ENCODE measurements at places on chromosomes 3 and 15.

GRCh38 chr3:46368569-46368968 lies 2.2 kb upstream of the CCR5 start:
- DNase-seq = no peak

- DNase-seq = peak; percentile 88
These were observed at the start of the genes OSBPL10 and ZNF860 for GRCh38 chr3:31981206-31982181. OSBPL10 (minus strand) TSS chr3:31981262; CDS start chr3:31981179, 83 bp downstream. ZNF860 (plus strand) TSS chr3:31981750; CDS start chr3:31989080, 7,330 bp downstream.

DNA sequence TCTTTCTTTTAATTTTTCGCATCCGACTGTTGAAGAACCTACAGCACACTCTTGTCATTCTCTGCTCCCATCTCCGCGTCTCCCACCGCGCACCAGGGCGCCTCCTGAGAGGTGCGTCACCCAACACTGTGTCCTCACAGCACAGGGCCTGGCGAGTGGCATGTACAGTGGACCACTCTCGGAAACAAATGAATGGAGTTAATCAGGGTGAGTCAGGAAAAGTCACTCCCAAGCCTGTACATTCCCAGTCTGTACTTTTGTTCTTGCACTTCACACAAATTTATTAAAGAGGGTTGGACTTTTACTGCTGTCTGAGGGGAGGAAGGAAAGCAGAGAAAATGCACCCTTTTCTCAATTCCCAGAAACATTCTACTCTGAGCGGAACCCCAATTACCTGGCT lies 625 bp downstream of the COL6A6 start:
- DNase-seq = no peak

DNA sequence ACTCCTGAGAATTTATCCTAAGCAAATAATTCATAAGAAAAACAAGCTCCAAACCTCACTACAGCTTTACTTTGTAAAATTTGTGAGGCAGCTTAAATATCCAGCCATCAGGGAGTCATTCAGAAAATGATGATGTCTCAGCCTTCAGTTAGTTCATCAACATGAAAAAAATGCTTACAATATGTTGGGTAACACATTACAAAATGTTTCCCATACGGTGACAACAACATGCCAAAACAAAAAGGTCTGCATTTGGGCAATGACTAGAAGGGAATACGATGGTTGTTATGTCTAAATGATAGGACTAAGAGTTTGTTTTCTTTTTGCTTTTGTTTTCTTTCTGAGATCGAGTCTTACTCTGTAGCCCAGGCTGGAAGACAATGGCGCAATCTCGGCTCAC lies 47.0 kb upstream of the CFAP161 start:
- DNase-seq = no peak

DNA sequence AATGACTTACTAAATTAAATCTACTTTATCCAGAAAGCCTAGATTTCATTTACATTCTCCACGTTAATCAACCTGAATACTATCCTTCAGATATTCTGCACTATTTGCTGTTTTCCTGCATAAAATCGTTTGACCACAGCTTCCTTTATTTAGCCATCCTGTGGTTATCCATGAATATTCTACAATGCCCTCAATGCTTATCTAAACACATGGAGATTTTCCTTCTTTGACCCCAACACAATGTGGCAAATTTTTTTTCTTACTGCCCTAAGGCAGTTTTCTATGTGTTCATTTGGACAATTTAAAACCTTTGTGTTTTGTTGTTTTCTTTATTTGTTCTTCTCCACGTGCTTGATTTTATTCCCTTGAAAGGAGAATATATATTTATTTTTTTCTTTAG lies 495.5 kb upstream of the ROBO1 start:
- DNase-seq = no peak

DNA sequence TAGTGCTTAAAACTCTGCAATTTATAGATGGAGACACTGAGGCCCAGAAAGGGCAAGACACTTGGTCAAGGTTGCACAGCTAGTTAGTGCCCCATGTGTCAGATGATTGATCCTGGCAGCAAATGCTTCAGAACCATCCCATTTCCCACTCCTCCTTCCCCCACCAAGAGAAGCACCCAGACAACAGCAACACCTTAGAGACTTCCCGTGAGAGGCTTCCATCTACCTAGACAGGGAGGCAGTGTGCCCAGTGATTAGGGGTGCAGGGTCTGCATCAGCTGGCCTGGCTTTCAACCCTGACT lies 77.6 kb downstream of the CORO2B start:
- no peak for DNase-seq

GRCh38 chr3:4845882-4846281 lies 133.4 kb upstream of the BHLHE40 start:
- DNase-seq = no peak

GRCh38 chr3:141355242-141355641 lies 13.1 kb upstream of the ZBTB38 start:
- DNase-seq = no peak

DNA sequence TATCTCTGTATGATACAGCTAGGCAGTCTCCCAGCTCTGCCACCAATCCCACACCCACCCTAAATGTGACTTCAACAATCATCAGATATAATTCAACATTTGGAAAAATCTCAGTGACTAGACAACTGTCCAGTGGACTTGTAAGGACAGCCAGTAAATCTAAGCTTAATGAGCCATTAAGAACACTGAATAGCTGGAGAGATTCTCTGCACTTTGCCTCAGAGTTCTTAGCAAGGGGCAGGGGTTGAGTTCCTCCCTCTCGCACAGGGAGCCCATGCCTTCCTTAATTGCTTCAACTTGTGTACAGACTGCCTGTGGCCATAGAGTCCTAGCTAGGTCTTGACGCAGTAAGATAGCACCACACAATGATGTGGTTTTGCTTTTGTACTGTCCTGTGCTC lies 15.6 kb downstream of the MEX3B start:
- DNase-seq = no peak

DNA sequence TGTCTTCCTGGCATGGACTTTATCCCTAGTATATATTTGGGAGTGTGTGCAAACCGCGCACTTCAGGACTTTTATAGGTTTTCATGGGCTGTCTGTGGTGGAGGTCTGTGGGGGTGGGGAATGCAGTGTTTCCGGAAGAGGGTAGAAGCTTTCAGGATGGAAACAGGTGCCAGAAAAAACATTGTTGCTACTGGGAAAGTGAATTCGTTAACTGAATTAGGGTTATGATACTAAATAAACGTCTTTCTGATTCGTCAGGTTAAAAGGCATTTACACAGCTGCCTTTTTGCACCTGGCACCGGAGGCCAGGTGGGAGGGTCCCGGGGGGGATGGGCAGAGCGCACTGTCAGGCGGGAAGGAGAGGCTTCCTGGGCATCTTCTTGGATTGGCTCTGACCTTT lies 62.1 kb downstream of the SLCO3A1 start:
- DNase-seq = no peak

GRCh38 chr3:191269289-191270085 lies 59.7 kb upstream of the CCDC50 start:
- DNase-seq = no peak

DNA sequence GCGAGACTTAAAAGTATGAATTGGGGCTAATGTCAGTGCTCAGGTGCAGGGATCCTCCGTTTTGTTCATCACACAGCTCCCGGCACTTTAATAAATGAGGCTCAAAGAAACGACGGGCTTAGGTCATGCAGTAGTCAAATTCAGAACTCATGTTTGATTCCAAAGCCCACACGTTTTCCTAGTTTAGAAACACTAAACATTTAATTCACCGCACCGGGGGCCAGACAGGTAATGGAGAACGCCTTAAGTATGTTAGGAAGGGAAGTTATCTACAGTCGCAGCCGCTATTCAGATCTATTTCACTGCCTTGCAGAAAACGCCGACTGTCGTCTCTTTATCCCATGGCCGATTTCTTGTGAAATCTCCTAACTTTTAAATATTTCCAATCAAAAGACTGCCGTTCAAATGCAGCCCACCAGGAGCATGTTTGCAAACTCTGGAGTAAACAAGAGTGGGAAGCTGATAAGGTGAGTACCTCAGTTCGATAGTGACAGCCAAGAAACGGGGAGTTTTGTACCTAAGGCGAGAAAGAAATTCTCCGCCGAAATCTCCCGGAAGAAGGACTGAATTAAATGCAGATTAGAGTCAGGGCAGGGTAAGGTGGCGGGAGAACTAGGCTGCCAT lies 569 bp downstream of the HIGD2B start:
- no peak for DNase-seq

GRCh38 chr15:25838191-25838870 lies 24.8 kb downstream of the ATP10A start:
- no peak for DNase-seq

DNA sequence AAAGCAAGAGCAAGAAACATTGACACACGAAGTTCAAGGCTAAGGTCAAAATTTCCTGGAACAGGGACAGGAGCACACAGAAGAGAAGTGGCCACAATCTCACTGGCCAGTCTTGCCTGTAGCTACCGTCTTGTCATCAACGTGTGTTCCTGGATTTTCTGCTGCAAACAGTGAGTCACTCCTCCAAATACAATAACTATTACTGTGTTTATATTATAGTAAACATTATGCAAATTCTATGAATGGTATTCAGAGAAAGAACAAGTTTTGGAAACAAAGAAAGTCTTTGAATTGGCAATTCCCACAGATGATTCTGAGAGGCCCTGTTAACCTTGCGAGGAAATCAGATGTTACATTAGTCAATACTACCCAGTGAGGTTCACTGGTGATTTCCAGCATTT lies 220.5 kb downstream of the FAM43A start:
- no peak for DNase-seq

DNA sequence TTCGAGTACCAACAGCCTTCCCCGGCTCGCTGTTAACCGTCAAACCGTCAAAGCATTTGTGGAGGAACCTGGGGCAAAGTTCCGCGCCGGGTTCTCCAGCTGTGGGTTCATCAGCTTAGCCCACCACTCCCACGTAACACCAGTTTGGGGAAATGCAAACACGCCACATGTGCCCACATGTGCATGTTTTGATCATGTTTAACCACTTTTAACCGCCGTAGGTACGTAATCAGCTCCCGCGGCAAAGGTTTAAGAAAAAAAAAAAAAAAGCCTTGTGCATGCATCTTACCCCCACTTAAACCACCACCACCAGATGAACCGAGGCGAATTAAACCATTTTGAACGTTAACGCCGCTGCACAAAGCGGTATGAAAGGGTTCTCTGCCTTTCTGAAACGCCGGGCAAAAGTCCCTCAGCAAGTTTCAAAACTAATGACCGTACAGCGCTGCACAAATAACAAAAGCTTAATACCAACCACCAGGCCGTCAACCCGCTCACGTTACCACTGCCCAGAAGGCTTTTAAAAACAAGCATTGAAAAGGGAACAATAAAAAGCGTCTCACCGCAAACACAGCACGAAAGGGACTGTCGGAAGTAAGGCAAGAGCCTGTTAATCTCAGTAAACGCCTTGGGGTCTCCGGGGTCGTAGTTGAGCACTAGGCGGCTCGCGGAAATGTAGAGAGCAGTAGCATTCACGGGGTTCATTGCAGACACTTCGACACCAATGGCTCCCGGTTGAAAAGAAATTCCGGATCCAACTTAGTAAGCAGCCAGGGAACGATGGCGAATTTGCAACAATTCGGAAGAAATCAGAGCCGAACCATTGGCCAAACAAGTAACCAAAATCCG lies 1.5 kb downstream of the MSL2 start:
- DNase-seq = no peak

DNA sequence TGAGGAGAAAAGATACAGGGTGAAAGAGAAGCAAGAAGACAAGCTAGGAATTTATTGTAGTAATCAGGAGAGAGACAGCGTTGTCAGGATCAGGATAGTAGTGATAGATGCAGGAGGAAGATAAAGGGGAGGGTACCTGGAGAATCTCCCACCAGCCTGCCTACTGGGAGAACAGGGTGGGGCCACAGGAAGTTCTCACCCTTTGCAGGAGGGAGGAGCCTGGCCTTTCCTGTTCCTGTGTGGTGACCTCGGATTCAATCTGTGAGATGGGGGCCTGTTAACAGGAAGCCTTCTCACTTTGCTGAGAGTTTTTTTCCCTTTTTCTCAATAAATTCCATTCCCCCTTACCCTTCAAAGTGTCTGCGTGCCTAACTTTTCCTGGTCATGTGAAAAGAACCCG lies 37.6 kb downstream of the GMPS start:
- DNase-seq = no peak

DNA sequence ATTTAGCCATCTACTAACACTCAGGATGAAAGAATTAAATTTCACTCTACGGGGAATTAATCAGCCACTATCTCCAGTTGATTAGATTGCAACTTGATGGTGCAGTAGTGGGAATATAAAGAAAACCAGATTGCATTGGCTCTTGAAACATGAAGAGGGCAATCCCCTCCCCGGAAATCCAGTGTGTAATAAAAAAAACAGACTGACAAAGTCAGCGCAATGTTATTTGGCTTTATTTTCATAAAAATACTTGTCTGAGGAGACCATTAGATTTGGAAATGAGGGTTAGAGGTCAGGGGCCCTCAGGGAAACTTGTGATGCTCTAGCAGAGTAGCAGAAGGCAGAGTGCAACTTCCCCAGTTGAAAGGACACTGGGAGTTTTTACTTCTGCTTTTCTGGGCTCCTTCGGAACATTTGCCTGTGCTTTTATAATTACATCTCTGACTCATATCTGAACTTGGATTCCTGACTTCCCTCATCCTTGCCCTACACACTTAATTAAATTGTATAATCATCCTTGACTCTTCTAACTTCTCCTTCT lies 326.8 kb downstream of the TUSC7 start:
- peak; percentile 46 for DNase-seq

GRCh38 chr3:177610686-177611633 lies 413.7 kb upstream of the TBL1XR1 start:
- DNase-seq = no peak

GRCh38 chr3:179872842-179873241 lies 163.9 kb downstream of the PEX5L start:
- DNase-seq = no peak
